ENCODE measurements at places on chromosomes 4 and X.

DNA sequence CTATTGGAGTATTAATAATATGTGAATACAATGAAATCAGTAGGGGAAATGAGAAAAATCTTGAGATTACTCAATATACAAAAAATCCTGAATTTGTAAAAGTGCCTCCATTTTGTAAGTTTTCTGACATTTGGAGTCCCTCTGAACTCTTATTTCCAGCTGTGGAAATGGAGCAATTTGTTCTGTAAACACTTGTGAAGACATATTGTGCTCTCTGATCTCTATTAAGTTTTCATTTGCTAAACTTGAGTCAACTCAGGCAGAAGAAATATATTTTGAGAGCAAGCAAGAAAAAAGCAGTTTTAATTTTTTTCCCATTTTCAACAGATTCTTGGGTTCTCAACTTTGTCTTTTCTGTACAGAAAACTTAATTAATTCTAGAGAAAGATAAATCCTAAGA lies 51.4 kb upstream of the PCDH18 start:
- no peak for DNase-seq

GRCh38 chr4:141730805-141731204 lies 94.4 kb downstream of the IL15 start:
- no peak for DNase-seq

- no peak for DNase-seq
Measured at GRCh38 chr4:174365018-174365587, 81.4 kb downstream of the CEP44 start.

DNA sequence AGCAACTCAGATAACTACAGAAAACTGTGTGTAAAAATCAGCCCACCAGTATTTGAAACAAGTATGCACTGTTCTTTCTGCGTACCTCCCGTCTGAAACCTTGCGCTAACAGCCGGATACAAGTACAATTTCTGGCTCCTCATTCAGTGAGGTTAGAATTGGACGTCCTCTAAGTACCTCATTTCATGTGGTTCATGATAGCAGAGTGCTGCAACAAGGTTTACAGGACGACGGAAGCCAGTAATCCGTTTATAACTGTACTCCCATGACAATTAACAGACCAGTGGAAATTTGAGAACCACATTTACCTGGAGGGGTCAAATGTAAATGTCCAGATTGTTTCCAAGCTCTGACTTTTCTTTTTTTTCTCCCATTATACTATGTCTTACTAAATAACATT lies 52.9 kb upstream of the TENM3 start:
- no peak for DNase-seq

- no peak for DNase-seq
Measured at GRCh38 chrX:68721991-68722860, 74.8 kb downstream of the STARD8 start.

- DNase-seq = no peak
Measured at GRCh38 chrX:118228041-118228440, 111.4 kb upstream of the KLHL13 start.

GRCh38 chrX:5388087-5388486 lies 840.6 kb downstream of the NLGN4X start:
- no peak for DNase-seq

- no peak for DNase-seq
Measured at GRCh38 chr4:156958276-156959074, 13.1 kb downstream of the PDGFC start.

DNA sequence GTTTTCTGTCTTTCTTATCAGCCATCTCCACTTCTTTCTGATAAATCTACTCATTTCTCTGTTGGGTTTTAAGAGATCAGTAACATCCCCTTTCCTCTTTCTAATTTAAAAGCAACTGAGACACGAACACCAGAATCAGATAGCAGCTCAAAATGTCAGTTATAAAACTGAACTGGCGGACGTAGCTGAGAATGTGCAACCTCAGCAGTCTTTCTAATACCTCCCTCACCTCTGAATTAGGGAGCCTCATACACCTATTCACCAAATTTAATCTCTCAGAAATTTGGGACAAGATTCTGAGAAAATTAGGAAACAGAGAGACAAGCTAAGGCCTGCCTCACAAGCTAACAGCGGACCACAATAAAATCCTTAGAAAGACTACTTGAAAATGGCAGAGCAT lies 52.0 kb upstream of the ACSL4 start:
- DNase-seq = no peak

DNA sequence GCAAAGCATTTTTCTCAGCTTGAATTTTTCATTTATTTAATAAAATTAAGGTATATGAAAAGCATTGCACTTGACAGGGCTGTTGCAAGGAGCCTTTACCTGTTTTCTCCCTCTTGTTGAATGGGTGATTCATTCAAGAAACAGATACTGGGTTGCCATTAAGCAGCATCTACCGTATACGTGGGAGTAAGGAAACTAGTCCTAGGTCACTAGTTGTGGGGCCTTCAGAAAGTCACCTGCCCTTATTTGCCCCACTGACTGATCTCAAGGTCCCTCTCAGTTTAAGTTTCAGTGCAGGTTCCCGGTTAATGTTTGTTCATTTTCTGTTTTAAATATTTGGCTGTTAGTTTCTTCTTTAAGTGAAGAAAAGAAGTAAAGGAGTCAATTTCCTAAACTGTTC lies 34.0 kb downstream of the LHFPL1 start:
- no peak for DNase-seq

- no peak for DNase-seq
Measured at GRCh38 chr4:140851032-140851636, 94.9 kb upstream of the TBC1D9 start.

GRCh38 chrX:129744861-129745321 lies 6.1 kb downstream of the XPNPEP2 start:
- DNase-seq = no peak

DNA sequence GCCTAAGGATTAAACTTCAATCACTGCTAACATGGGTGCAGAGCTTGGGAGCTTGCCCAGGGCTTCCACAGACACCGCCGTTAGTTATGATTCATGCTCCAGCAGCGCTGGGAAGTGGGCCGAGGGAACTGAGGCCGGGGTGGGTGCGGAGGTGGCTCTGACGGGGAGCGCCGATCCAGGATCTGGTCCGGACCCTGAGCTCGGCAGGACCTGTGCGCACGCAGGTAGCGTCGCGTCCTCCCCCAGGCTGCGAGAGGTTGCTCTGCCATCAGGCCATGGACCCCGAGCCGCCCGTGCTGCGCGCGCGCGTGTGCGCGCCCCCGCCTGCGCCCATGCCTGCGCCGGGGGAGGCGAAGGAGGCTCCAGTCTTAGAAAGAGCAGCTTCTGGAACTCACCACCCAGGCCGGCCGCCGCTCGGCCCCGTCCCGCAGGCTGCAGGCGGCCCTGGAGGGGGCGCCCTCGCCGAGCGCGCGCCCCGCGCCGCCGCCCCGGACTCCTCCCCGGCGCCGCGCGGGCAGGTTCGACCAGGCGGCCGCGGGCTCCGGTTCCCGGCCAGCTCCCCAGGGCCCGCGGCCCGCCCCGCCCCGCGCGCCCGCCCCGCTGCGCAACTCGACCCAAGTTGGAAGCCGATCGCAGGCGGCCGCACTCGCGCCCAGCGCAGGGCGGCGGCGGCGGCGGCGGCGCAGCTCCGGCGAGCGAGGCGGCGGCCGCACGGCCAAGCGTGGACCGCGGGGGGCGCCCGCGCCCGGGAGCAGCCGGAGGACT lies 732 bp upstream of the ADRA2C start:
- DNase-seq = no peak

DNA sequence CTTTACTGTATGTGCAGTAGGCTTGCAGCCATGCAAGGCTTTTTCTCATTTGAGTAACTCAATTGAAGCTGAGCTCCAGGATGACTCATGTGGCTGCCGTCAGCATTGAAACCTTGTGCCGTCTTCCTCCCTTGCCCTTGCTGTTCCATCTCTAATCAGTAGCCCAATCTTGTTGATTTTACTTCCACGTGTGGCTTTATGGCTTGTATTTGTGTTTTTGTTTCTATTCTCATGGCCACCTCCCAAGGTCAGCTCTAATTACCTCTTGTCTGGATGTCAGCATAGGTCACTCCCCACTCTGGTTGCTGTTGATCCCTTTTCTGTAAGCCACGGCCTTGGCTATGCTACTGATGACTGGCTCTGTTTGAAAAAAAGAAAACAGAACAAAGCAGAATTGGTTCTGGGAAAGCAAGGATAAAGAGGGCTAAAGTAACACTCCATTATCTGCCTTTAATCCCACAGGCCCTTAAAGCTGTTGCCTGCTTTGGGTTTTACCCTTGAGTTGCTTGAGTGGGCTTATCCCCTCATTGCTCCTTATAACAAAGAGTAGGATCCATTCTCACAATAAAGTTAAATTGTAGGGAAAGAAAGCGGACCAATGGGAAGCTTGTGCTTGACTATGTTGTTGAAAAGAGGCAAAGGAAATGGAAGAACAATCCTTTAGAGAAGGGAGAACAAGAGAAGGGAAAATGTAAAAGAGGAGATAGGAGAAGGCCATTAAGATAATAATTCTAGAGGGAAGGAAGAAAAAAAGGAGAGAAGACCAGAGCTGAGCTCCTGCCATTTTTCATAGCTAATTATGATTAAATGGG lies 173.9 kb upstream of the PGRMC2 start:
- DNase-seq = no peak

DNA sequence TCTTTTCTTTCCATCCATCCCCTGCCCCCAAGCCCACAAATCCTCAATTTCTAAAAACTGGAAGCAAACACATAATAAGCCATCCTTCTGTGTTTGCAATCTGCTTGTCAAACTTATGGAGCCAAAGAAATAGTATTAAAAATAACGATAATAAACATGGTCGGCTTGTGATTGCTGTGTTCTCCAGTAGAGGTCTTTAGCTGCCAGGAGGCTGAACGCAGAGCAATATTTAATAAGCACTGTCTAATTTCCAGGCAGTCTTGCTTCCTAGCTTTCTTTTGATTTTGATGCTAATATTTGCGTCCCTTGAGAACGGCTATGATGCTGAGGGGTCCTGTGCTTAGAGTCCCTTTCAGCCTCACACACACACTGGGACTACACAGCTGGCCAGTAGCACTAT lies 3.2 kb upstream of the HELT start:
- no peak for DNase-seq

GRCh38 chr4:40736910-40737309 lies 12.8 kb upstream of the NSUN7 start:
- DNase-seq = no peak

DNA sequence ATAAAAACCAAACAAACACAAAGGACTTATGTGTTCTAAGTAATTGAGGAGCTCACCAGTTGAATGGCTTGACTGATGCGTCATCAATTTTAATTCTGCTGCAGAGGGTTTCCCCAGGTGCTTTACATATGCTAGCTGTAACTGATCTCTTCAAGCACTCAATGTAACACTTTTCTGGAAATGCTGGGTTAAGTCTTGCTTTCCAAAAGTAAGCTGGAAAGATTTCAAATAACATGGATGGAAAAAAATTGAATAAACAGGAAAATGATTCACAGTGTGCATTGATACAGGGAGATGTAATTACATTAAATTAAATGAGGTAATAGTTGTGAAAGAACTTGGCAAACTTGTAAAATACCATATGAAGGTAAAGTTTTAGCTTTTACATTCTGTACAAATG lies 186.7 kb upstream of the WDFY3 start:
- DNase-seq = no peak

DNA sequence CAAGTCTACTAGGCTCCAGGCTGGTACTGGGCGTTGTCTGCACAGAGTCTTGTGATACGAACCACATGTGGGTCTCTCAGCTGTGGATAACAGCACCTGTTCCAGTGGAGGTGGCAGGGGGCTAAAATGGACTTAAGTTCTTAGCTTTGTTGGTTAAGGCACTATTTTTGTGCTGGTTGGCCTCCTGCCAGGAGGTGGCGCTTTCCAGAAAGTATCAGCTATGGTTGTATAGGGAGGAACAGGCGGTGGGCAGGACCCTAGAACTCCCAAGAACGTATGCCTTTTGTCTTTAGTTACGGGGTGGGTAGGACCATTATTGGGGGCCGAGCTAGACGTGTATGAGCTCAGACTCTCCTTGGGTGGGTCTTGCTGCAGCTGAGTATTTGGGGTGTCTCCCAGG lies 1138.4 kb downstream of the PCDH19 start:
- DNase-seq = no peak

All from activated CD4-positive, CD25-positive, alpha-beta regulatory T cell (primary cell).